Activated effector memory CD4-positive, alpha-beta T cell treated with Interleukin-2 at 50 U/mL for 16 hours (primary cell): ENCODE measurements at places on chromosomes 2 and 18.

DNA sequence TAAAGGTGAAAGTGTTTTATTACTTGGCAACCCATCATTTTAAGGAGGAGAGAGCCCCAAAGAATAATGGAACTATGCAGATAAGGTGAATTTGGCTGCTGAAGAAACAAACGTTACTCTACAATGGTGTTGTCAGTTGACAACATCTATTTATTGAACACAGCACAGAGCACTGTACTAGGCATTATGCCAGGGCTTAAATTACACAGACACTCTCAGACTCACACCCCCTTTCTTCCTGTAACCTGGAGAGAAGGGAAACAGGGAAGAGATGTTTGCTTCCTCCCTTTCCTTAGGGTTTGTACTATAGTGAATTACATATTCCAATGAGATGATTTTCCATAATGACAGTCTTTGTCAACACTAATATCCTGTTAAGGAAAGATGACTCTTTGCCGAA lies 94.0 kb upstream of the ATP5MC3 start:
- no peak for DNase-seq

DNA sequence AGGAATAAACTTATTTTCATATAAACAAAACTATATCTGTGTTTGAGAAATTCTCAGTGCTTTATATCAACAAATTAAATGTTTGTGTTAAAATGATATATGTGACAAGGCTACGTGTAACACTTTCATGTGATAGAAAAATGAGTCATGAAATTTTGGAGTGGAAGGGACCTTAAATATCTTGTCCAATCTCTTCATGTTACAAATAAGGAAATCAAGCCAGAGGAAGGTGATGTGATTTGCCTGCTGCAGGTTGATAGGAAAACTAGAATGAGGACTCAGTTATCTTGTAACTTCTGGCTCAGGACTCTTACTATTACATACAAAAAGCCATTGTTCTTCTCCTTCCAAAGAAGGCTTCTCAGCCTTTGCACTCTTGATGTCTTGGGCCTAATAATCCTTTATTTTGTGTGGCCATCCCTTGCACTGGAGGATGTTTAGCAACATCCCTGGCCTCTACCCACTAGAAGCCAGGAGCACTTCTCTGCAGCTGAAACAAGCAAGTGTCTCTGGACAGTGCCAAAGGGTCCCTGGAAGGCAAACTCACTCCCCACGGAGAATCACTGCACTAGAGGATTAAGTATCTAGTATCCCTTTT lies 43.0 kb upstream of the NARS1 start:
- DNase-seq, result no peak

GRCh38 chr2:78147466-78147865 lies 625.3 kb upstream of the LRRTM4 start:
- no peak for DNase-seq

- no peak for DNase-seq
Measured at GRCh38 chr2:9975805-9976447, 24.4 kb downstream of the GRHL1 start.

DNA sequence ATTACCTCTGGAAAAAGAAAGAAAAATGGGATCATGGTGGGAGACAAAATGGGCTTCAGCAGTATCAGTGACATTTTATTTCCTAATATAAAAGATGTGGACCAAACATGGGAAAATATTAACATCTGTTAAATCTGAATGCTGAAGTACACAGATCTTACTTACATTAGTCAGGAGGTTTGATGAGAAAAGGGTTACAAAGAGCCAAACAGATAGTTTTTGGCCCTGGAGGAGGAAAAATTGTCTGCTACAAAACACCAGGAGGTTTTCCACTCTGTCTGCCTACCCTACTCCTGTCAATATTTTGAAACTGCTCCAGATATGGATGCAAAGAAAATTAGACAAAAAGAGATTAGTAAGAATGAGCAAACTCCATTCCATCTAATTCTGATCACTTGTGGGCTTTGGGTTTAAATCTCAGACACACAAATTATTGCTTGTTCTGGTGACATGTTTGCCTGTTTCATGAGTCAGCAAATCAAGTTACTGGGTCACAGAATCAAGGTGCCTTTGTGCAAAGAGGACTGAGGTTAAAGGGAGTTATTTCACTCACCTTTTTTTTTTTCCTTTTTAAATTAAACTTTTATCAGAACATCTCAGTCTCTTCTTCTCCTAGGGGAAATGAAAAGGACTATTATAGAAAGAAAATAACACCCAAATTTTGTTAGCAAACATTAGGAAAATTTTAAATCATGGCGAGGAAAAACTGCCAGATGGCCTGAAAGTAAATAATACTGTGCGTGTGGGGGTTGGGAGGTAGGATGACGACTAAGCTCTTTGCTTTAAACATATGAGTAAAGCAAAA lies 87.0 kb upstream of the SPATS2L start:
- DNase-seq, result no peak

GRCh38 chr2:8408560-8409460 lies 273.0 kb upstream of the ID2 start:
- DNase-seq, result peak; percentile 19

DNA sequence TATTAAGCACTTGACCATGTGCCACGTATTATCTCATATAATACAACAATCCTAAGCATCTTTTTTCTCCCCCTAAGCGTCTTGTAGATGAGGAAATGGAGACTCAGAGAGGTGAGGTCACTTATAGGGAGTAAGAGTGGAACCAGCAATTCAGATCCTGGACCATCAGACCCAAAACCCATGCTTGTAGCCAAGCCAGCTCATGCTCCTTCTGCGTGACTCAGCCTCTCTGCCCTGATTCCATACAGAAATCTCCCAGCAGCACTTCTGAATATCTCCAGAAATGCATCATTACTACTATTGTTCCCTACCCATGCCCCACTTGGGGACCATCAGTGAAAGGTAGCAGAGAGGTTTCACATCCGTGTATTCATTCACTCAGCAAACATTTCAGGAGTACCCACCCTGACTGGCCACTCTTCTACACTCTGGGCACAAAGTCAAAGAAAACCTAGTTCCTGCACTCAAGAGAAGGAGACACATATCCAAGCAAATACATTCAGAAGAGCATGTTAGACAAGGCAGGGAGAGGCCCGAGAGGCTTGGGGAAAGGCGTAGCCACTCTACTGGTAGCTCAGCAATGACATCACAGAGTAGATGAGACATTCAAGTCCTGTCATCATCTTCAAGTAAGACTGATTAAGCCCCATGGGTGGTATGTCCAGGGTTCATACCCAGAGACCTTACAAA lies 141.9 kb downstream of the MTCL1 start:
- no peak for DNase-seq

- no peak for DNase-seq
Measured at GRCh38 chr18:59661891-59662701, 35.1 kb downstream of the CCBE1 start.

DNA sequence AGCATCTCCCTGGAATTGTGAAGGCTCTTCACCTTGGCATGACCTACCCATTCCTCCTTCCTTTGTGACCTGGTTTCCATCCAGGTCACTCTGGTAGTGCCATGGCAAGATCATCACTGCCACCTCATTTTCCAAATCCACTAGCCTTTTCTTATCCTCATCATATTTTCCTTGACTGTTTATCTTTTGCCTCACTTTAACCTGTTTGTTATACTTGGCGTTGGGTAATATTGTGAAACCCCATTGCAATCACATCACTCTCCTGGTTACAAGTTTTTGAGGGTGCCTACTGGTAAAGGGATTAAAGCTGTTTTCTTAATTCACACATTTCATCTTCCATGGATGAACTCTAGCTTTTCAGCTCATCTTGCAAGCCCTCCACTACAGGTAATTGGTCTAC lies 39.1 kb upstream of the IGFBP2 start:
- DNase-seq, result no peak

- no peak for DNase-seq
Measured at GRCh38 chr2:120503793-120504571, 158.0 kb downstream of the INHBB start.

DNA sequence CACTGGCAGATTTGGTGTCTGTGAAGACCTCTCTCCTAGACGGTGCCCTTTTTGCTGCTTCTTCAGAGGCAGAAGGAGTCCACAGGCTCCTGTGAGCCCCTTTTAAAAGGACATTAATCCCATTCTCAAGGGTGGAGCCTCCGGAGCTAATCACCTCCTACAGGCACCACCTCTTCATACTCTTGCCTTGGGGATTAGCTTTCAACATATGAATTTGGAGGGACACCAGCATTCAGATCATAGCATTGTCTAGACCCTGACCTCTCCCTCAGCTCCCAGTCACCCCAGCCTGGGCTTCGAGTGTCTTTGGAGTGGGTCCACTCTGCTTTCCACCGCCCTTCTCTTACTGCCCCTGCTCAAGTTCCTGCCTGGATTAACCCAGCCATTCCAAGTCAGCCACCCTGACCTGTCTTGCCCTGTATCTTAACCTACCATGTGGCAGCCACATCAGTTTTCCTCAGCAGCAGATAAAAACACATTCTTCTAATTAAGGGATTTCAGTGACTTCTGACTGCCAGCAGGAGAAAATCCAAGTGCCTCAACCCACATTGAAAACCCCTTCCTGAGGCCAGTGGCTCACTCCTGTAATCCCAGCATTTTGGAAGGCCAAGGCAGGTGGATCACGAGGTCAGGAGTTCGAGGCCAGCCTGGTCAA lies 6.1 kb upstream of the NCL start:
- DNase-seq, result no peak

- DNase-seq, result no peak
Measured at GRCh38 chr2:127079358-127079920, 27.5 kb downstream of the BIN1 start.

- no peak for DNase-seq
Measured at GRCh38 chr2:218722876-218723785, 12.5 kb downstream of the TTLL4 start.

GRCh38 chr2:134190807-134191203 lies 63.1 kb upstream of the MGAT5 start:
- DNase-seq, result no peak

DNA sequence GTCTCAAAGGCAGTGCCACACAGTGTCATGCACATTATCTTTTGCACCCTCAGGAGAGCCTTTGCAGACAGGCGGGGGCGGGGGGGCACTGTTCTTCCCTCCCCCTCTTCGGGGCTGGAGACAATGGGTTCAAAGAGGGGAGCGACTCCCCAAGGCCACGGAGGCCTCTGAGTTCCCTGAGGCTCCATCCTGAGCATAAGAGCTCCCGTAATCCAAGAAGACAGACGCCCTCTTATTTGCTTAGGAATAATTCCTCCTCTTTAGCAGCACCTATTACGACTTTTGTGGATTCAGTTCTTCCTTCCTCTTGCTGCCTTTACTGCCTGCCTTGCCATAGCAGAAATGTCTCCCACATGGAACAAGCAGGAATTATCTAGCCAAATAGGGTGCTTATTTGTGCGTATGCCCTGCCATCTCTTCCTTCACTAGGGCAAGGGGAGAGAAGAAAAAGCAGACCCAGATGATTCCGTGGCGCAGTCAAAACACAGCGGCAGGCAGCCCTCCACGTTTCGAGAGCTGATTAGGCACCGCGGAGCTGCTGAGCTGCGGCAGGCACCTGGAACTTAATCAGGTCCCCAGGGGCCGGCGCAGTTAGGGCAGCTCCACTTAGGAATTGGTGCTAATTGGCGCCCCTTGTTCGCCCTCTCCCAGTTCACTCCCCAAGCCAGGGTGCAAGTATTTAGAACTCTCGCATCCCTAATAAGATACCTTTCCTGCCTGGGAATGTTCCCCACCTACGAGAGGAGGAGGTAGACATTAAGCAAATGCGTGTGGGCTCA lies 233.4 kb upstream of the MYT1L start:
- no peak for DNase-seq

DNA sequence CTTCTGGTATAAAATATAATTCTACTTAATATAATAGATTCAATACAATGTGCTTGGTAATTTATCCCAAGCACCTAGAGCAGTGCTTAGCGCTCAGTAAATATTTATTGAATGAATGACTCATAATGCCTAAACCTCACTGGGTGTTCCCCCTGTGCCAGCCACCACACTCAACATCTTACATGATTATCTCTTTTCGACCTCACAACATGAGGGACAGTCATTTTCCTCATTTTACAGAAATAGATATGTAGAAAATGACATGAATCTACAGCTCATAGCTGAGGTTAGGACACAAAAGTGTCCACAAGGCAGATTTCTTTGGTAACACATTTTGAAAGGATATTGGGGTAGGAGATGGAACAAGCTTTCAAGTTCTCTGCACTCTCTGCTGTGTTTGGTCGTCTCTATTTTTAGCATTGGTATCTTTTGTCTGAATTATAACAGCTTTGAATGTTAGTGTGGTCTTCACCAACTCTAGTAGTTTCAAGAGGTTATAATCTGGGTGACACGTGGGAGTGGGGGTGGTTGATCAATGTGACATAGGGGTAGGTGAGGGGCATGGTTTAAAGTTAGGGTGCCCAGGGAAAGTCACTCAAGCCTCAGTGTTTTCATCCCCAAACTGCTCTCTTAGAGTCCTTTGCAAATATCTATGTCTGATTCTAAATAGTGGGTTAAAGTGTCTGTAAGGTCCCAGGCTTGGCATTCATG lies 9.8 kb downstream of the MYOM1 start:
- DNase-seq, result no peak

DNA sequence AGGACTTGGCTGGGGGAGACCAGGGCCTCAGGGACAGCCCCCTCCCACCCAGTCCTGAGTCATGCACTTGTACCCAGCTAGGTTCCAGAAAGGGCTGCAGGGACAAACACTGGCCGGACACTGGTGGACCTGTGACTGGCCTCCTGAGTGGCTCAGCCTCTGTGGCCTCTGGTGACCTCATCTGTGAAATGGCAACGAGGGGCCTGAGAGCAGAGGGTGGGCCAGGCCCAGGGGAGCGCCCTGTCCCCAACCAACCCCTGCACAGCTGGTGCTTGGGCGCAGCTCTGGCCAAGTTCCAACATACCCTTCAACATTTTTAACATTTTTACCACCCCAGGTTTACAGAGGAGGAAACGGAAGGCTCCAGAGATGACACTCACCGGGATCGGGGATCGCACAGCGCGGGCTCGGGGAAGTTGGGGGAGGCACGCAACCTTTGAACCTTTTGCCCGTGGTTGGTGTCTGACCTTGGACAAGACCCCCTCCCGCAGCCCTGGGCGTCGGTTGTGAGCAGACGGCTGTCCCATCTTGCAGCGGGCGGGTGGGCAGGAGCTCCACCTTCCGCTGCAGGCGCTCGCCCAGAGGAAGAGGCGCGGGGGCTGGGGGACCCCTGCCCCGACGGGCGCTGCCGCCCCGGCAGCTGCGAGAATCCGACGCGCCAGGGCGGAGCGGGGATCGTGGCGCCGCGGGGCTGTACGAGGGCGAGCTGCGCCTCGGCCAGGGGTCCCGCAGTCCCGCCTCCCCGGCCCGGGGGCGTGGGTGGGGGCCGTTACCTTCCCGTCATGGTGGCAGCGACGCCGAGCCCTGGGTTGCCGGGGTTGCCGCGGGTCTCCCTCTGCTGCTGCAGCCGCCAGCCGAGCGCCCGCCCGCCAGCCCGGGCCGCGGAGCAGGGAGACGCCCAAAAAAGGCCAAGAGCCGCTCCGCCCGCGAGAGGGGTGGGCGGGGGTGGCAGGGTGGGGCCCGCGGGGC lies 805 bp downstream of the LIMS2 start:
- no peak for DNase-seq

DNA sequence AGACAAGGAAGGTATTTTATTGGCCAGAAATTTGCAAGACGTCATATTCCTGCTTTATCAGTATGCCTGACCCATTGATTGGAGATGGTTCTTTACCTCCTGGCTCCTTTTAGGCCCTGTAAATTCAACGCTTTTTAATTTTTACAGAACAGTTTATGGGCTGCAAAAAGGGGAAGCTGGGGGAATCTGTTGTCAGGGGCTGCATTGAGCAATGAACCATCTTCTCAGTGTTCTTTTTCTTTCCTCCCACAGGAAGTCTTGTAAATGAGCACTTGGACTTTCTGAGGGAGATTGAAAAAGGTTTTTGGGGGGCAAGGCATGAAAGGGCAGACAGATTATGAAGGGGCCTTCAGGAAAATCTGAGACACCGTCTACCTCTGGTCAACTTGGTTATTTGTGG lies 503.6 kb upstream of the TNP1 start:
- DNase-seq, result no peak
